ENCODE measurements at places on chromosomes 2 and 18.
A peak's percentile ranks its signal among the peaks of the same experiment; 100 is the strongest.

DNA sequence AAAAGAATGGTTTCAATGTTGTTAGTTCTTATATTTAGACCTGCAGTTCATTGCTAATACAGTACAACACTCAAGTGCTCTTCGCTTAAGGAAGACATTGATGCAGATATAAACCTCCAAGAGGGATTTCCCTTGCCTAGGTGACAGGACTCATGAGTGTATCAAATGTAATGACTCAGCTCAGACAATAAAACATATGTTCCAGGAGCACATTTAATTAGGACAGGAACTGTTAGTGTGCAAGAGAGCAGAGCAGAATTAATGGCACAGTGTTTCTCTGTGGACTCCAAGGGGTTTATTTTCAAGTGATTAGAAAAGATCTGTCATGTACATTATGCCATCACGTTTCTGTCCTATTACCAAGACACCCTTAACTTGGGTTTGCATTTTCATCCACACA, 375.0 kb downstream of the LRRTM4 start:
- DNase-seq: no peak

- DNase-seq: peak; percentile 24
These were observed 516.7 kb downstream of the ERBB4 start for GRCh38 chr2:212021947-212022346.

GRCh38 chr2:207930747-207931146, 94.6 kb downstream of the PLEKHM3 start:
- DNase-seq: no peak

DNA sequence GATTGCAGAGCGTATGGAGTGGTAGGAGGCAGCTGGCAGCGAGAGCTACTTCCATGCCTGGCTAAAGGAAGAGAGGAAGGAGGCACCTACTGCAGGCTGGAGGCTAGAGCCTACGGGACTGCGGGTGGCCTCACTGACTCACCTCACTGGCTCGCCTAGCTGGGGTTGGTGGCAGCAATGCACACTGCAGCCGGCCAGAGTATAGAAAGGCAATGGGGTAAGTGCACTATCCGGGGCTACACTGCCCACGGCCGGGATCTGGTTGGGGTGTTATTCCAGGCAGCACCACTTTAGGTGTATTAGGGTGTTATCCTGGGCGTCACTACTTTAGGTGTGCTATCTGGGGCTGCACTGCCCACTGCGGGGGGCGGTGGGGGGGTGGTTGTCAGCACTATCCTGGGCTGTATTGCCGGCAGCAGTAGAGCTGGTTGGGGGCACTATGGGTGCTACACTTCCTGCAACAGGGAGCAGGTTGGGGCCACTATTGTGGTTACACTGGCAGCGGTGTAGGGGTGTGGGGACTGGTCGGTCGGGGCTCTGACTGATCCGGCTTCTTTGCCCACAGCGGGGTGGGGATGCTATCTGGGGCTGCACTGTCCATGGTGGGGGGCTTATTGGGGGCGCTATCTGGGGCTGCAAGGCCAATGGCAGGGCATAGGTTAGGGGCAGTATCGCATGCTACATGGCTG, 33.3 kb upstream of the ANKRD62 start:
- DNase-seq: no peak

- DNase-seq: no peak
These were observed 8.1 kb upstream of the ARHGAP15 start for GRCh38 chr2:143121079-143121478.

DNA sequence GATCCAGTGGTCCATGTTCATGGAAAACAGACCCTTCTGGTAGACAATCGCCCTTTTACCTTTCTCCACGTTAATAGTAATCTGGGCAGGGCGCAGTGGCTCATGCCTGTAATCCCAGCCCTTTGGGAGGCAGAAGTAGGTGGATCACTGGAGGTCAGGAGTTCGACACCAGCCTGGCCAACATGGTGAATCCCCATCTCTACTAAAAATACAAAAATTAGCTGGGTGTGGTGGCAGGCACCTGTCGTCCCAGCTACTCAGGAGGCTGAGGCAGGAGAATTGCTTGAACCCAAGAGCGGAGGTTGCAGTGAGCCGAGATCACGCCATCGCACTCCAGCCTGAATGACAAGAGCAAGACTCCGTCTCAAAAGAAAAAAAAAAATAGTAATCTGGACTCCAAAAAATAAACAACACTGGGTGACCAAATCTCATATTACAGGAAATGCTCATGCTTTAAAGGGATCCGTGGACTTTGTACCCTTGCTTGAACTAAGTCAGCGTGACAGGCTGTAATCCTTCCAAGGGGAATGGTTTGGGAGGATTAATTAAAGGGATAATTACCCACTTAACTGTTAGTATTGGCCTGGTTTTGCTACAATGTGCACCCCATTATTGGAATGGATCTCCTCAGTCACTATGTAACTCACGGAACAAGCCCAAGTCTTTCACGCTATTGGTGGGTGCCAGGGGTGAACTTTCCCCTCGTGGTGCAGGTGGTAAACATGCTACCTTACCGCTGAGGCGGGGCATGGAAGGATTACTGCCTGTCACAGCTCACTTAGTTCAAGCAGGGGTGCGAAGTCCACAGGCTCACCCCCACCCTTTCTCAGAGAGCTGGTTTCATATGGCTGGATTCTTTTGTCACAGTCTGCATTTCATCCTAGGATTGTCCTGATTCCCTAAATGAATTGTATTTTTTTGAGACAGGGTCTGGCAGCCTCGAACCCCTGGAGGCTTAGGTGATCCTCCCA, 36.7 kb downstream of the PROC start:
- DNase-seq: peak; percentile 33

DNA sequence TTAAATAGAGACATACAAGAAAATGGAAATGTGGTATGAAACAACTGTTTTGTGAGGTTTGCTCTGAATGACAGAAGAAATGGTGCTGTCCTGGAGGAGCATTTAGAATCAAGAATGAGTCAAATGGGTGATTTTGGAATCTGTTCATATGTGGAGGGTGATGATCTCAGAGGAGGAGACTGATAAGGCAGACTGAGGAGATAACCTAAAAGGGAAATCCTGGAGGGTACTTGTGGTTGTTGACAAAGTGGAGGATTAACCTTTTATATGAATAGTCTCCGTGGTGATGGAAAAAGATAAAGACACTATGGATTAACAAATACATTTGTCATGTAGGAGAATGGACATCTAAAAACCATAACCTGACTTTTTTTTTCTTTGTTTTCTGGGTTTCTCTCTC, 74.1 kb downstream of the MMADHC start:
- no peak for DNase-seq

- no peak for DNase-seq
These were observed 67.7 kb downstream of the EDAR start for GRCh38 chr2:108921096-108922030.

- DNase-seq: no peak
These were observed 49.8 kb downstream of the PLB1 start for GRCh38 chr2:28545590-28546200.

DNA sequence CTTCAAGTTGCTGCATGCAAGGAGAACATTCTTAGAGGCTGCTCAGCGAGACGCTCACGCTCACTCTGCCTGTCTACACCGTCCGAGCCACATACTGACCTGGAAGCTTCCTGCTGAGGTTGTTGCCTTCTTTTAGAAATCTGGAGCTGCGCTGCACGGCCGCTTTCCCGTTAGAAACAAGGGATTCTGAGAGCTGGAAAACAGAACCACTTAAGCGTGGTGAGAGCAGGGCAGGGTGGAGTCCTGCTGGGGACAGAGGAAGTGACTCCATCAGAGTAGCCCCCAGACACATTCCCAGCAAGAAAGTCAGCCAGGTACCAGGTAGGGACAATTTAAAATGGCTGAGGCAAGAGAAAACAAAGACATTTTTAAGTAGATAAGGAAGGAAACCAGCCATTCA, 135.2 kb downstream of the LAMA1 start:
- no peak for DNase-seq

DNA sequence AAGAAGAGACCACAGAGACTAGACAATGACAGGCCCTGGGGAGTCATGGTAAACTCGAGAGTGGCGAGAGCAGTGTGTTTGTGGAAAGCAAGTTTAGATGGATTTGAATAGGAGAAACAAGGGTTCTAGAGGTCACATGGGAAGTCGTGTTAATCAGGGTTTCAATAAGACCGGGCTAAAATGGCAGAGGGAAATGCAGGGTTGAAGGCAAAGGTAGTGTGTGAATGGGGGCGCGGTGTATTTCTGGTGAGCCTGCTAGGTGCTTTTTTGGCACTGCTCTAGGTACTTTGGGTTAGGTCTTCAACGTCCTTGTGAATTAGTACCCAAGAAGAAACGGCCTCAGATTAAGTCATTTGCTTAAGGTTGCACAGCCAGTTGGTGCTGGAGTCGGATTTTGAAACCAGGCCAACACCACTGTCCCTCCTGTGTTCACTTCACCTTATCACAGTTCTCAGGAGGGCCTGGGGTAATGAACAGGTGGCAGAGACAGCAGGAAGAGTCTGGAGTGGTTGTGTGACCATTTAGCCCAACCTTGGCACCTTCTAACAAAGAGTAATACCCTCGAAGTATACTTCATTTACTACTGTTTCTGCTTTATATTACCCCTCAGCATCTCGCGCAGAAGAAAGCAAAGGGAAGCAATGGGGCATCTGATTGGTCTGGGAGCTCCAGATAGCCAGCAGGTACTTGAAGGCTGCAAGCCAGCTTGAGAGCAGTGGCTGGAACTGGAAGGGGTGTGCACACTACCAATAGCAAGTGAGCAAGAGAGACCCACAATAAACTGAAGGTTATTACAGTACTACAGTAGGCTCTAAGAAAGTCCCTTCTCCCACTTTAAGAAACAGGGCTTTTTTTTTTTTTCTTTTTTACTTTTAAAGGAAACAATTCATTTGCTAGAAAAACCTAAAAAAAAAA, 33.4 kb upstream of the GAREM2 start:
- no peak for DNase-seq

DNA sequence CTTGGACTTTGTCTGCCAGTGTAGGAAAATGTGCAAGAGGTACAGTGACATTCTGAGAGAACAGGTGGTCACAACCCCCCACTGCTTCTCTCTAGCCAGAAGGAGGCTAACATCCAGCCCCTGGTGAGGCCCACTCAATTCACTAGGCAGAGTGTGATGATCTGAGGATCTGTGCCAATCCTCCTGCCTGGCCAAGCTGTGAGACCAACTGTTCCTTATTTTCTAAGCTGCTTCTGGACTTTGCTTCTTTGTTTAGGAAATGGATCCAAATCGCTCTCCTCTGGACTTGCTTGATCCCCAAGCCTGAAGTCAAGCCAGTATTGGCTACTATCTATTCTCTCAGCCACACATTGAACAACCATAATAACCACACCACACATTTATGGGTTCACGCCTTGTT, 202.8 kb downstream of the PIK3C3 start:
- DNase-seq: no peak

DNA sequence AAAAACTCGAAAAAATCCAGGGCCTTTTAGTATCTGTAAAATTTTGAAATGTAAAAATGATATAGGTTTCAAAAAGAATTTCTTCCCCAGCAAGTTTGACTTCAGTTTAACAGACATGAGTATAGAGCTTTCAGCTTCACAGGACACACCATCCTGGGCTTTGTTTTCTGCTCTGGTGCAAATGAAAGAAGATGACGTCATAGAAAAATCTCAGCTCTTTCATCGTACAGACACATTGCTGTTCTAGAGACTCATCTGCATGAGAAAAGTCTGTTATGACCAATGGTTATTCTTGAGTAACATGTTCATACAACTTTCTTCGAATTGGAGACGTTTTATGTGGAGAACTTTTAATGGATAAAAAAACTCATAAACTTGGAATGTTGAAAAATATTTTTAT, 111.7 kb upstream of the DYNAP start:
- no peak for DNase-seq

GRCh38 chr2:215982465-215982875, 30.9 kb downstream of the MREG start:
- no peak for DNase-seq

- peak; percentile 36 for DNase-seq
These were observed 594 bp downstream of the FAM161A start for GRCh38 chr2:61853086-61853846.

DNA sequence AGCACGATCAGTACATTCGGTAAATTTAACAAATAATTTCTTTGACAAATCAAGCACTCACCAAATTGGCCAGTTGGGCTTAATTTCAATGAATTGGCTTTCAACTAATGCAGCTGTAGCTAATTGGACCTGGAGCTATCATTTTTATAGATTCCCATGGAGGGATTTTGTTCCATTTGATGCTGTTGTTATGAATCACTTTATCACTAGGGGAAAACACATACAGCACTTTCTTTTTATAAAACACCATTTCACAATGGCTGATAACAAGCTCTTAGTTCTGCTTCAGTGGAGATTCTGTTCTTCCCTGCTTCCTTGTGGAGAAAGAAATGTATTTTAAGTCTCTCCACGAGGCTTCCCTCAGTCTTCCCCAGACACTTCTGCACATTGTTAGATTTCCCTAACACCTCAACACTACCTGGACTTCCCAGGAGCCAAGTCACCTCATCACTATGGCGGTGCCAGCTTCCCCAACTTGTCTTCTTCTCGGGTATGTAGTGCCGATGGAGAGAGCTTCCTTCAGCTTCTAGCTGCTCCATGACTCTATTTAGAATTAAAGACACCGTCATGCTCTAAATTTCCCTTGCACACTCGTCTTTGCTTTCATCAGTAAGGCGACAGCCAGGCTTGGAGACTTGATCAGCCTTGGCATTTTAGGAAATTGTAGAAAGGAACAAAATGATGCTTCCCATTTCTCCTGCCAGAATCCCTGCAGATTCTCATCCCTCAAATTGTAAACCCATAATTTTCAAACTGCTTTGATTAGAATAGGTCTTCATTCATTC, 72.0 kb downstream of the INPP5D start:
- no peak for DNase-seq

DNA sequence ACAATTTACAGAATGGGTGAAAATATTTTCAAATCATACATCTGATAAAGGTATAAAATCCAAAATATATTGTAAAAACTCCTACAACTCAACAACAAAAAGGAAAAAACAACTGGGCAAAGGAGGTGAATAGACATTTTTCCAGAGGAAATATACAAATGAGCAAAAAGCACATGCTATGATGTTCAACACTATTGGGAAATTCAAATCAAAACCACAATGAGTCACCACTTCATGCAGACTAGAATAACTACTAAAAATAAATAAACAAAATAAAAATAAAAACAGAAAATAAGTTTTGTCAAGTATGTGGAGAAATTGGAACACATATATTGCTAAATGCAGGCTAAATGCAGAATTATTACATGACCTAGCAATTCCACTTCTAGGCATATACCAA, 120.9 kb downstream of the FSIP2 start:
- DNase-seq: peak; percentile 8

- DNase-seq: no peak
These were observed 92.3 kb downstream of the SEPTIN10 start for GRCh38 chr2:109521233-109522062.

DNA sequence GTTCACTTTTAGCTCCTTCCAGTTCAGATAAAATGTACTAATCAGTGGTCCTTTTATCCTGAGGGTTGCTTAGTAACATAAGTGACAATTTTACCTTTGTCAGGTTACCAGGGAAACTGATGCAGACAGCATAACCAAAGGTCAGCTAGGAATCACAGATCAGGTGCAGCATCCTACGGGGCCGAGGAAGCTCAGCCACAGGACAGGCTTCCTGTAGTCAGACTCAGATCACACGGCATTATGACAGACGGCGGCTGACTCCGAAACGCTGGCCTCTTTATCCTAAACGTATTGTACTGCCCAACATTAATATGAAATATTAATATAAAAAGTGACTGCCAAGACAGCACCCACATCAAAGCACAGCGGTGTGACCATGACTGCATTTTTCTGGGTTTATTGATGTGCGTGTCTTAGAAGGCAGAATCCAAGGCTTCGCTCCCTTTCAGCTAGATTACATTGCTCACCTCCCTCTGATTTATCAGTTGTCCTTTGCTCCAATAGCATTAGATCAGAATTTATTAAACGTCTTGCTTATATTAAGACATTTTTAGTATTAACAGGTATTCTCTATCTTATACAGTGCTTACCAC, 444.5 kb downstream of the CMPK2 start:
- no peak for DNase-seq

GRCh38 chr18:2392446-2392845, 178.9 kb downstream of the METTL4 start:
- no peak for DNase-seq
